Mucosa of descending colon (tissue), 3 donors: ENCODE measurements at places on chromosomes 3 and 15. TPM values are rescaled to one million over a fixed set of nuclear protein-coding genes. Genes with fewer than 3 reads are reported as not detected.

DNA sequence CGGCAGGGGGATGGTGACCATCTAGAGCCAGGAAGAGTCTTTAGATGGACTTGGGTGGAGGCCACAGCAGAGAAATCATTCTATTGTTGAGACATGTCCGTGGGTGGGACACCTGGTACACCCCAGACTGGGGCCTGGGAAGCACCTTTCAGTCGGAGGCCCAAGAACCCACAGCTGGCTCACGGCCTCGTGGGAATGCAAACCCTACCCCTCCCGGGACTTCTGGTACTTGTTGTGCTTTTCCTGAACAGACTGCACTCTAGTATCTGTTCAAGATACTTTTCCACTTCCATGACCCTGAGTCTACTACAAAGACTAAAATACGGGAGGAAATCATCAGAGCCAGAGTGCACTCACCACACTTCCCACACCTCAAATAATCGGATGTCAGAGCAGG lies 60.7 kb downstream of the BDH1 start:
- DNase-seq = no peak

NOX5 gene
- 0.17 TPM for total RNA-seq

DNA sequence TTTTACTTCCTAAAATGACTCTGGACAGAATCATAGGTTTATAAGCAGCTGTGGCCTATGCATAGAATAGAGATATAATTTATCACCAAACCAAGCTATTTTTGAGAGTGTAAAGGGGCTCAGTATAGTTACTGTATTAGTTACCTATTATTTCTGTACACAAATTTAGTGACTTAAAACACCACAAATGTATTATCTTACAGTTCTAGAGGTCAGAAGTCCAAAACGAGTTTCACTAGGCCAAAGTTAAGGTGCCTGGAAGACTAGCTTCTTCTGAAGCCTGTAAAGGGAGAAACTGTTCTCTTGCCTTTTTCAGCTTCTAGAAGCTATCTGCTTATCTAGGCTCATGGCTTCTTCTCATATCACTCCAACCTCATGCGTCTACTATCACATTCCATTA lies 30.1 kb downstream of the CCDC54 start:
- no peak for DNase-seq

GRCh38 chr15:89075846-89076245 lies 12.4 kb upstream of the ABHD2 start:
- DNase-seq = no peak

TNFAIP8L3 gene
- 8.2 TPM for total RNA-seq

- peak; percentile 5 for DNase-seq
Measured at GRCh38 chr3:117322866-117323265, 613.3 kb downstream of the TUSC7 start.

ZIC4 gene
- total RNA-seq = not detected
